ENCODE measurements at places on chromosomes 16 and 17. TPM values are rescaled to one million over a fixed set of nuclear protein-coding genes. Genes with fewer than 3 reads are reported as not detected.

GRCh38 chr16:14193316-14193871 lies 122.3 kb downstream of the MRTFB start:
- peak; percentile 71 for DNase-seq

TBC1D3H gene
- total RNA-seq, result not detected

ABCC11 gene
- total RNA-seq, result not detected

DNA sequence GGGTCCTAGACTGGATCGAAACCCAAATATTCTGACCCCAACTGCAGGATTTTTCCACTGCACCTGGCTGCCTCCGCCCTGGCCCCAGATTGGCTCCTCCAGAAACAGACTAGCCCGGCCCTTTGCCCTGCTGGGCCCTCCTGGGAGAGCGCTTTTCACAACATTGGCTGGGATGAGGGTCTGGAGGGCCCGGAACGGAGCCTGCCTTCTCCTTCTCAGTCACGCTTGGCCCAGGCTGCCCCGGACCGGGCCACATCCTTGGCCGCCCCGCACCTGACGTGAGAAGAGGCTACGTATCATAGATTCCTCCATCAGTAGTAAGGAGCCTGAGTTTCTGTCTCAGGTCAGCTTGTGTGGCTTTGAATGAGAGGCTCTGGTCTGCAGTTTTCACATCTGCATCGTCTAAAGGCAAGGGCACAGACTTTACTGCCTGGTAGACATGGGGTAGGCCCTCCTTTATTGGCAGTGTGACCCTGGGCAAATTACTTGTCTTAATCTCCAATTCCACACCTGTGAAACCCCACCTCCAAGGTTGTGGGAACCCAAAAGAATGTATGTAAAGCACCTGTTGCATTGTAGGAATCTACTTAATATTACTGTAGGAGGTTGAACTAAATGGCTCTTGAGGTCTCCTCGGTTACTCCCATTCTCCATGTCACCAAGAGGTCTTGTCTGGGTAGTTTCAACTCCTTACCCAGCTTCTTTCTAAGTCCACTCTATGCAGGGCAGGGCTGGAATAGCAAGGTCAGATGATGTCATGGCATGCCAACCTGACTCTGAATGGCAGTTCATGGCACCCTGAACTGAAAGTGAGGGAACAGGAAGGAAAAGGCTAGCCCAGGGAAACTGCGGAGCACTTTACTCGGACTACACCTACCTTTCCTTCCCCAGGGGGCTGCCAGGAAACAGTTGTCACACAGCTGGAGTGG lies 661 bp downstream of the LRRC3C start:
- DNase-seq, result peak; percentile 87

CLDN9 gene
- not detected for total RNA-seq

DNA sequence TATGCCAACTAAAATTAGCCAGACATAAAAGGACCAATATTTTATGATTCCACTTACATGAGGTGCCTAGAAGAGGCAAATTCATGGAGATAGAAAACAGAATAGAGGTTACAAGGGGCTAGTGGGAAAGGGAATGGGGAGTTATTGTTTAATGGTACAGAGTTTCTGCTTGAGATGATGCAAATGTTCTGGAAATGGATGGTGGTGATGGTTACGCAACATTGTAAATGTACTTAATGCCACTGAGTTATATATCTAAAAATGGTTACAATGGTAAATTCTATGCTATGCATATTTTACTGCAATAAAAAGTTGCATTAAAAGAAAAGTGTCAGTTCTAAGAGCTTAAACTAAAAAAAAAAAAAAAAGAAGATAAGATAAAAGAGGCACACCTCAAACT lies 17.9 kb downstream of the MT1X start:
- no peak for DNase-seq

GRCh38 chr16:80938879-80939260 lies 67.8 kb downstream of the CMC2 start:
- DNase-seq, result no peak

- no peak for DNase-seq
Measured at GRCh38 chr16:75402159-75402820, 31.0 kb downstream of the CFDP1 start.

MT1G gene
- total RNA-seq, result 930 TPM

MVP gene
- total RNA-seq, result 70.1 TPM

DNA sequence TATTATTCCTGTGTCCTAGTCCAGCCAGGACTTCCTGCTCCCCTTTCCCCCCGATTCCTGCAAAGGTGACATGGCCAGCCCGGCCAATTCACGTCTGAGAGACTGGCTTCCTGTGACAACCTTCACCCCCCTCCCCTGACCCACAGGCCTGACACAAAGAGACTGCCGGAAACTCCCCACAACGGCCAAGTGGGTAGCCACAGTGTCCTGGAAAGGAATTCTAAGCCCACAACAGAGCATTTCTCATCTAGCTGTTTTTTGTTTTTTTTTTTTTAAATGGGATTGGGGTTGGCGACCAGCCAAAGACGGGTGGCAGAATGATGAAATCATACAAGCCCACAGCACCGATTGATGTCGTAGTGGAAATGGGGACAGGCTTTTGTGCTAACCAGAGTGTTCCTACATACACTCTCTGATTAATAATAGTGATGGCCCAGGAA lies 2.8 kb upstream of the XAF1 start:
- DNase-seq, result peak; percentile 31

C16orf74 gene
- not detected for total RNA-seq

ZNF286A gene
- 55.2 TPM for total RNA-seq

CD300H gene
- total RNA-seq, result not detected

NRN1L gene
- total RNA-seq, result not detected

SCNN1B gene
- total RNA-seq, result 30.5 TPM

DNA sequence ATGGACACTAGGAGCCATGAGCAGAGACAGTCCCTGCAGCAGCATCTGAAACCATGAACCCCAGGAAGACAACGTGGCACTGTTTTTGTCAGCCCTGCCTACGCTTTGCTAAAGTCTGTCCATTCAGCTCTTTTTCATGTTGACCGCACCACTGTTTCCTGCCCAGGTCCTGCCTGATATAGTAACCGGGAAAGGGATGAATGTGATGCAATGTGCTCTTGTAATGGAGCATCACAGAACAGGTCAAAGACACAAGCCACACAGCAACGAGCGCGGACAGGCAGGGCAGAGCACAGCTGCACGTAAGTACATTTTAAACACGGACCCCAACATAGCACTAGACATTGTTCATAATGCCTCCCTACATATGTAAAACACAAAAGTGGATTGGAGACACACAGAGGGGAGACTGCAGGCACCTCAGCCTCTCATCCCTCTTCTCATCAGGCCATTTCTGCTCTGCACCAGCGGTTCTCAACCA lies 16.9 kb upstream of the TNFRSF13B start:
- DNase-seq, result no peak

DNA sequence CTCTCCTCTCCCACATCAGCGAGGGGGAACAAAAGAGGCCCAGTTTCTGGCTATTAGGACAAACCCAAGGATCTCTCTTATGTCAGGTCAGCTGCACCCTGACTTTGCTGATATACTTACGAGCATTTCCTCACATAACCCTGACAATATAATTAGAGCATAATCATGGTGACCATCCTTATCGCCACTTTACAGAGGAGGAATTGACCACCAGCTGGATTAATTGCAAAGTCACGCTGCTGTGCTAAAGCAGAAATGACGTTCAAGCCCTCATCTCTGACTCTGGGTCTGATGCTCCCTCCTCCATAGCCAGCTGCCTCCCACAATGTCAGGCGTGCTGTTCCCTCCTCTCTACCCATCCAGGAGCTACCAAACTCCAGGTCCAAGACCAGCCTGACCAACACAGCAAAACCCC lies 42.6 kb downstream of the TRARG1 start:
- no peak for DNase-seq

DHRS7C gene
- total RNA-seq, result not detected

- DNase-seq, result no peak
Measured at GRCh38 chr17:4785311-4786105, 656 bp downstream of the VMO1 start.

DNA sequence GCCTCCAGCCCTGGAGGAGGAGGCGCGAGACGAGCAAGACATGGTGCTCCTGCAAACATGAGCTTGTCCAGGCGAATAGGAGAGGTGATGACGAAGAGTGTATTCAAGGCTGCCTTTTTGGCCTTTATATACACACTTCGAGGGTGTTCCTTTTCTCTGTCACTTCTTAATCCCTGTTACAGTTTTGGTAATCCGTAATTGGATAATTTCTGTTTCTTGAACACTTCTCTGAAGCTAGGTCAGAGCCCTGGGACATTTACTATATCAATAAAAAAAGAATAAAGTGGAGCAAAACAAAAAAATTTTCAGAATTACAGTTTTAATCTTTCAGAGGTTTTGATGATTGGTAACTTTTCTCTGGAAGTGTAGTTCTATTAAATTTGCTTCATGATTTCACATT lies at the start of gene KRT24:
Gene KRT24, minus strand, starts transcription at position 101 of the 400 bp plus-strand sequence. Its CDS starts 59 bp downstream, at position 42.
- DNase-seq, result no peak

DNA sequence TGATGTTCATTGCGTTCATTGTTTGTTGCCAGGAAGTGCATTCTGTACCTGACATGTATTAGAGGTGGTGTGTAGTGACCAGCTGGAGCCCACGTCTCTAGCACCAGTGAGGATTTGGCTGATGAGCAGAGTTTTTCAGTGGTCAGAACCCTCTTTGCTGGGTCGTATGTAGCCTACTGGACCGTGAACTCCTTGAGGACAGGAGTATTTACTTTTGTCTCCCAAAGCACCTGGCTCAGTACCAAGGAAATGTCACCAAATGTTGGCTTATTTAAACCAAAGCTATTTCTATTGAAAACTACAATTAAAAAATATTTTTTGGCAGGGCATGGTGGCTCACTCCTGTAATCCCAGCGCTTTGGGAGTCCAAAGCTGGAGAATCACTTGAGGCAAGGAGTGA lies 262.7 kb downstream of the SNX29 start:
- DNase-seq, result peak; percentile 52

WNT3 gene
- 0.75 TPM for total RNA-seq

- DNase-seq, result no peak
Measured at GRCh38 chr16:24986512-24987303, 28.5 kb downstream of the ARHGAP17 start.

CACNG4 gene
- 0.24 TPM for total RNA-seq

DNA sequence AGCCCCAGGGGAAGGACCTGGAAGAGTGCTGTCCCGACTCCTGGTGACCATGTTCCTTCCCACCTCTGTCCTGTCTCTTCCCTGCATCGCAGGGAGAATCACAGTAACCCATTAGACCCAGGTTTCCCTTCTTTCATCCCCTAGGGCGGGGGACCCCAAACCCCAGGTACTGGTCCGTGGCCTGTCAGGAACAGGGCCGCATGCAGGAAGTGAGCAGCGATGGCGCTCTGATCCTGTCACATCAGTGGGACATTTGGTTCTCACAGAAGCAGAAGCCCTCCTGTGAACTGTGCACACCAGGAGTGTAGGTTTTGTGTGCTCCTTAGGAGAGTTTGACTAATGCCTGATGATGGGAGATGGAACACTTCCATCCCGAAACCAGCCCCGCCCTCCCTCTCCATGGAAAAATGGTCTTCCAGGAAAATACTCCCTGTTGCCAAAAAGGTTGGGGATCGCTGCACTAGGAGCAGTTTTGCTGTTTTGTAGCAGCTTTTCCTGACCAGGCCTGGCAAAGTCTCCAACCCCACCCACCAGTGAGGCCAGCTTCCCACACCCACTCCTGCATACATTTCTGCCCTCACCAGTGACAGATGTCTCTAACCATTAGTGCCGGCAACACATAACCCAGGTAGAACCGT lies 10.5 kb downstream of the MNT start:
- no peak for DNase-seq

GRCh38 chr16:86865851-86866662 lies 287.7 kb downstream of the FOXL1 start:
- peak; percentile 26 for DNase-seq

ARL16 gene
- 31.7 TPM for total RNA-seq

SPIRE2 gene
- 7.0 TPM for total RNA-seq

- DNase-seq, result no peak
Measured at GRCh38 chr16:85897382-85897781, 1.6 kb upstream of the IRF8 start.

PERCC1 gene
- not detected for total RNA-seq

GRCh38 chr16:48217708-48218107 lies 26.4 kb upstream of the LONP2 start:
- no peak for DNase-seq

DNA sequence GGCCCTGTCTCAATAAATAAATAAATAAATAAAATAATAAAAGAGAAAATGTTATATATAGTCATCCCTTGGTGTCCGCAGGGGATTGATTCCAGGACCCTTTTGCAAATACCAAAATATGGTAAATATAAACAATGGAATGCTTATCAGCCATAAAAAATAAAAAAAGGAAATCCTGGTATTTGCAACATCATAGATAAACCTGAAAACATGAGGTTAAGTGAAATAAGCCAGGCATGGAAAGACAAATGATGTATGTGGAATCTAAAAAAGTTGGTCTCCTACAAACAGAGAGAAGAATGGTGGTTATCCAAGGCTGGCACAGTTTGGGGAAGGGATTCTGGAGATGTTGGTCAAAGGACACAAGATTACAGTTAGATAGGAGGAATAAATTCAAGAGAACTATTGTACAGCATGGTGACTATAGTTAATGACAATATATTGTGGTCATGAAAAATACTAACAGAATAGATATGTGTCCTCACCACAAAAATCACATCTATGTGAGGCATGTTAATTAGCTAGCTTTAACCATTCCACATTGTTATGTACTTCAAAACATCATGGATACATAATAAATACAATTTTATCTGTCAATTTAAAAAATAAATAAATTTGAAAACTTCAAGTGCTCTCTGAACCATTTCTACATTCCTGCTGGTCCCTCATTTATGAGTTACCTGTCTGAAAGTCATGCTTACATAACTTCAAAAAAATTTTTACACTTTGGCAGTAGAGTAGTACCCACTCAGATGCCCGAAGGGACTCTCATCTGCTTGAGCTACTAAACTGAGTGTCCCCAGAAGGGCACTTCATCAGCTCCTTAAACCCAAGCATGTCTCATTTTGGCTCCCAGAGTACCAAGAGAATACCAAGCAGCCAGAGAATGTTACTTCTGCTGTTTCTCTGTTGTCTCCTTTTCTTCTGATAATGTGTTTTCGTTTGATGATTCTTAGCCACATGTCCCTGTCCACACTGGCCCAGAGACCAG lies 26.6 kb downstream of the N4BP1 start:
- peak; percentile 51 for DNase-seq

DNA sequence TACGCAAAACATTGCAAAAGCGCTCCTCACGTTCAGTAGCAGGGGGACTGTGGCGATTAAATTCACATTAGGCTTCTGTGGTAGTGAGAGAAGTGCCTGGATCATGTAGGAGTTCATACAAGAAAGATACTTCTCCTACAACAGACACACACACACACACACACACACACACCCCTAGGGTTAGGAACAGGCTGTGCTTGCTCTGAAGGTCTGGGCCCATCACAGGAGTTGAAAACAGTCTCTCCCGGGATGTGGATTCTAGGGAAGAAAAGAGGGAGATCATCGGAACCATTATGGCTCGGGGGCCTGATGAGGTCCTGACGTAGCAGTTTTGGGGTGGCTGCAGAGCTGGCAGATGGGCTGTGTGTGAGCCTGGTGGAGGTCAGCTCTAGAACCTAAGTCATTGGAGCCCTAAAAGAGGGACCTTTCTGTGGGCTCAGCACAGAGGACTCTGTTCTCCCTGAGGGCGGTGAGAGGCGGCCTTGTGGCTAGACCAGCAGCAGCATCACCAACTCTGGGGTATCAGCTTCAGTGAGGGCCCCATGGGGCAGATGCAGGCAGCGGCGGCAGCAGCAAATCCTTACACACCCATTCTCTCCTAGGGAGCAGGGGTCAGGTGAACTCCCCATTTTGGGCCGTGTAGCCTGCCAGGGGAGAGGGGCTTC lies 7.2 kb downstream of the SLC47A1 start:
- DNase-seq, result no peak

Measured in thyroid gland (tissue), 4 donors.